Mucosa of gallbladder (tissue), 1 donor: ENCODE measurements at places on chromosomes 1 and 21. TPM values are rescaled to one million over a fixed set of nuclear protein-coding genes. Genes with fewer than 3 reads are reported as not detected.

The ZNF593 gene
- 28.1 TPM for total RNA-seq

- no peak for DNase-seq
Measured at GRCh38 chr1:18776777-18777176, 82.7 kb downstream of the TAS1R2 start.

GRCh38 chr1:206589206-206589605 is 23.1 kb downstream of the EIF2D start:
- DNase-seq = no peak

DNA sequence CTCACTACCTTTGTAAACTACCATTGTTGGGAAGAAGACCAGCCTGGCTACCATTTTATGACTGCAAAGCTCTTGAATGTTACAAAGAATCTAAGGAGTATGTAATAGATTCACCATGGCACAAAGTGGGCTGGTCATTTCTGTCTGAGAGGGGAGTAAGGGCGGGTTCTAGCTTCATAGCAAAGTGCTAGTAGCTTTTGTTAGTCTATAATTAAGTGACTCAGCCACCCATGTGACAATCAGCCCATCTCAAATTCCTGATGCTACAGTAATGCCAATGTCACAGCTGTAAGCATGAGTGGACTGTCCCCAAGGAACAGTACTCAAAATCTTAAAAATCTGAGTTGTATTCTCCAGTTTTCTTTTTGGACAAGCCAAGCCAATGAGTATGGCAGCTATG is 15.4 kb upstream of the OTUD3 start:
- no peak for DNase-seq

DNA sequence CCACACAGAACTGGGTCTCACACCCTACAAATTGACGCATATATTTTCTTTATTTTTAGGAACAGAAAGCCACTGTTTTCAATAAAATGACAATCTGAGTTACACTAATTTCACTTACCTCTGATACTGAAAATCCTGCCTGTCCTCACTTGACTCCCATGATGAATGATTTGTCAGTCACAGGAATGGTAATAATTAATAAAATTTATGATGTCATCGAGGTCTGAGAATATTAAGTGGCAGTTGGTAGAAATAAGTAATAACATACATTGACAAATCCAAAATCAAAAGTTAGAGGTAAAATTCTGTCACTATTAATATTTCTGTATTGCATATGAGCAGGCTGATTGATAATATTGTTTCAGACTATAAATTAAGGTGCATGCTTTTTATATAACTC is 418.7 kb upstream of the RGS18 start:
- no peak for DNase-seq
